ENCODE measurements at places on chromosomes 6 and 20.
A peak's percentile ranks its signal among the peaks of the same experiment; 100 is the strongest.

DNA sequence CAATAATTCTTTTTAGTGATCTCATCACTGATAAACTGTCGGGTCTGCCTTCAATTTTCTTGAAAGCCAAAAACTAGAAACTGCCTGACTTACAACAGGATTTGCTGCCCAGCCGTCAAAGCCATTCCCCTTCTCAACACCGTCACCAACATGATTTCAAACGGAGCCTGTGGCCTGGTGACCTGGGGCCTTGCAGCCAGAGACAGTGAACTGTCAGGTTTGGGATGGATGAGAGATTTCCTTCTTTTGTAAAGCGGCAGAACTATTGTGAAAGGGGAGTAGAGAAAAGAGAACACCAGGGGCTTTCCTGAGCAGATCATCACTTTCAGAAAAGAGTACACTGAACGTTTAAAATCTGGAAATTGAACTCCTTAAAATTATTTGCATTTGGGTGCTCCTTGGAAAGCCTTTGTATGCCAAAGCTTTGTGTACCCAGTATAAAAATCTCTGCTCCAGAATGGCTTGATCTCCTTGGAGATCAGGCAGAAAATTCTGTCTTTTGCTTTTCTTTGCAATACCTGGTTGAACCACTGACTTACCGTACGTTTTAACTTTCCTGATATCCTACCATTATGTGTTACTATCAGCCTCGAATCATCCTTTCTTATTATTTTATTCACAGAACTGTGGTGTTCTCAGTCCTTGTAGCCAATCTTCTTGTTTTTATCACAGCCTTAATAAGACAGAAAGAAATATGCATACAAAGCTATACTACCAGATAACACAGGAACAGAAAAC lies 125.2 kb downstream of the PACRG start:
- no peak overlapping the region for H3K27ac ChIP-seq
- no peaks in the 10 kb centered on the region for H3K27me3 ChIP-seq
- H3K4me3 ChIP-seq = no peak overlapping the region
- DNase-seq = no peak
- no peaks in the 10 kb centered on the region for H3K36me3 ChIP-seq

GRCh38 chr20:51034988-51035656 lies 12.2 kb upstream of the KCNG1 start:
- peaks cover 4% of the 10 kb centered on the region for H3K4me1 ChIP-seq
- no peak for DNase-seq
- H3K36me3 ChIP-seq = no peaks in the 10 kb centered on the region
- H3K27ac ChIP-seq = no peak overlapping the region

DNA sequence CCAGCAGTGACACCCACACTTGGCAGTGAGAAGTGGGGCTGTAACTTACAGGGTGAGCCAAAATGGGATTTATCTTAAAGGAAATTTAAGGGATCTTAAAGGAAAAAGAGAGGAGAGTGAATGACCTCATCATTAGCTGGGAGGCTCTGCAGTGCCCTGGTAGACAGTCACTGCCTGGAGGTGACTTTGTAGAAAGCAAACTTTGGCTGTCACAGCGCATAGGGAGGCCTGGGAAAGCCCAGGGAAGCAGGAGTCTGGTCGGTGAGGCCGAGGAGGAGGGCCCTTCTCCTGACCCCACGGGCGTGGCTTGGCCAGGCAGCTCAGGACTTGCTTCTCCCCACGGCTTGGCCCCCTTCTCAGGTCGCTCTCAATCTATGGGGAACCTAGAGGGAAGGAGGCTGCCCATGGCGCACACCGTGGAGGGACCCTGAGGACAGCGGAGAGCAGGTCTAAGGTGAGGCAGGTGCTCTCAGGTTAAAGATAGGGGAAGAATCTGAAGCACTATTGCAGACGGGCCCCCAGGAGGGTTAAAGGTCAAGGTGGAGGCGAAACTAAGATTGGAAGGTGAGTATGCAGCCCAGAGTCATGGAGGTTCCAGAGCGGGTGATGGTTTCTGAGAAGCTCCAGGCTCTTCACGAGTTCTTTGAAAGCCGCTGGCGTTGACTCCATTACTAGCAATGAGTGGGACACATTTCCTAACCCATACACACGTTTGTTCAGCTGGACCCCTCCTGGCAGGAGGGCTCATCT lies 15.6 kb upstream of the RIPK1 start:
- no peak for DNase-seq
- H3K4me3 ChIP-seq = no peak overlapping the region
- H3K4me1 ChIP-seq = peaks cover 9% of the 10 kb centered on the region
- peaks cover 3% of the 10 kb centered on the region for H3K27me3 ChIP-seq
- no peaks in the 10 kb centered on the region for H3K36me3 ChIP-seq
- no peak overlapping the region for H3K27ac ChIP-seq

- H3K27ac ChIP-seq = no peak overlapping the region
- H3K4me3 ChIP-seq = no peak overlapping the region
- no peaks in the 10 kb centered on the region for H3K27me3 ChIP-seq
These were observed 49.2 kb downstream of the SMPDL3A start for GRCh38 chr6:122838060-122838780.

- DNase-seq = no peak
- H3K36me3 ChIP-seq = no peaks in the 10 kb centered on the region
- no peak overlapping the region for H3K27ac ChIP-seq
- no peak overlapping the region for H3K4me3 ChIP-seq
- H3K4me1 ChIP-seq = no peaks in the 10 kb centered on the region
These were observed 84.7 kb upstream of the PHACTR3 start for GRCh38 chr20:59519707-59520014.

DNA sequence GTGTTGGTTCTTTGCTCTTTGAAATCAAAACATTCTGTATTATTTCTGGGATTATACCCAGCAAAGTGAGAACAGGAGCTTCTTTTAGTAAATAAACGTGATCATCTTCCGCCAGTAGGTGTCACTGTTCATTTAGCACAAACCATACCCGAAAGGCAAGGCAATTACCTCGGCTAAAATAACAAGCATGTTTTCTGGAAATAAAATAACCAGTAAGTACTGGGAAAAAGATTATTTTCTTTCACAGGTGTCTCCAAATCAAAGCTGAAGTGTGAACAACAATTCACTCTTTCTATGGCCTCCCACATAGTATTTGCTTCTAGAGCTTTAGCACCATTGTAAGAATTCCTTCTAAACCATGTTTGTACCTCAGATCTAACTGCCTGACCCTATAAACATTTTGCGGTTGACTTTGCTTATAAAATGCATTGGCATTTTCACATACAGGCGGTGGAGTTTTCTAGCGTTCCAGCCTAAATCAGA lies 144.6 kb upstream of the AGPAT4 start:
- no peak overlapping the region for H3K4me3 ChIP-seq
- H3K27me3 ChIP-seq = no peaks in the 10 kb centered on the region
- no peaks in the 10 kb centered on the region for H3K4me1 ChIP-seq
- H3K36me3 ChIP-seq = no peaks in the 10 kb centered on the region
- H3K27ac ChIP-seq = no peak overlapping the region
- peak; percentile 73 for DNase-seq

GRCh38 chr6:126180585-126180984 lies 159.3 kb upstream of the CENPW start:
- no peak overlapping the region for H3K4me3 ChIP-seq
- H3K27me3 ChIP-seq = no peaks in the 10 kb centered on the region
- peak; percentile 54 for DNase-seq
- H3K36me3 ChIP-seq = no peaks in the 10 kb centered on the region

DNA sequence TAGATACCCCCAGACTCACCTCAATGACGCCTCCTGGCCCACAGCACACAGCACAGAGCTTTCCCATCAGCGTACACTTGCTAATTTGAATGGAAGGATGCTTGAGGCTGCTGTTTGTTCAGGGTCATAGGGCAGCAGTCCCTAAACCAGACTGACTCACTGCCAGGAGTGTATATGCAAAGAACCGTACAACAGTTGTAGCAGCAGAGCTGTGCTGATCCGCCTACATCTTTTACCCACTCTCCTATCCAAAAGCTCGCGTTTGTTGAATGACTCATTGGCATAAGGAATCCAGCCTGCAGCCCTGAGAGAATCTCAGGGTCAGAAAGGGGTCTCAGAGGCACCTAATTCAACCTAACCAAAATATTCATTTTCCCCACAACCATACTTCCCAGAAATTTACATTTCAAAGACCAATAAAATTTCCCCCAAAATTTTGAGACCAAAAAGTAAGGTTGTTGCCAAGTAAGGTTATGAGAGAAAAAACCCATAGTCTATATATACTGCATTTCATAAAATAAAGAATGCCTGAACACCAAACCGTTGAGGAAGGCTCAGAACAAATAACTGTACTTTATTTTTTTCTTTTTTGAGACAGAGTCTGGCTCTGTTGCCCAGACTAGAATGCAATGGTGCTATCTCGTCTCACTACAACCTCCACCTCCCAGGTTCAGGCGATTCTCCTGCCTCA lies 35.3 kb upstream of the CCND3 start:
- H3K27ac ChIP-seq = no peak overlapping the region
- H3K27me3 ChIP-seq = no peaks in the 10 kb centered on the region
- H3K4me3 ChIP-seq = no peak overlapping the region
- no peaks in the 10 kb centered on the region for H3K4me1 ChIP-seq
- no peak for DNase-seq

DNA sequence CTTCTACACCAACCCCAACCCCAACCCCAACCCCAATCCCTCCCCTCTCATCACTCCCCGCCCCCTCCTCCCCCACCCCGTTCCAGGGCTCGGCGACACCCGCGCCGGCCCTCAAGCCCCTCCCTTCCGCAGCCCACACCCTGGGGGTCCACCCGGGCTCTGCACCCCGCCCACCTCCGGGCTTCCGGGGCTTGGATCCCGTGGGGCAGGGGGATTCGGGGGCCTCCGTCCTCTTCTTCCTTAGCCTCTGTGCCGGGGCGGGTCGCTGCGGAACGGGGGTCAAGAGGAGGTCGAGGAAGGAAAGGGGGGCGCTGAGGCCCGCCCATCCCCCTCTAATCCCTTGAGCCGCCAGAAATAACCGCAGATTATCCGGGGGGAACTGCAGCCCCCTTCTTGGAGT lies 690 bp downstream of the TULP1 start:
- H3K27me3 ChIP-seq = peaks cover 35% of the 10 kb centered on the region
- H3K36me3 ChIP-seq = no peaks in the 10 kb centered on the region
- H3K4me1 ChIP-seq = no peaks in the 10 kb centered on the region
- H3K4me3 ChIP-seq = no peak overlapping the region
- DNase-seq = no peak

DNA sequence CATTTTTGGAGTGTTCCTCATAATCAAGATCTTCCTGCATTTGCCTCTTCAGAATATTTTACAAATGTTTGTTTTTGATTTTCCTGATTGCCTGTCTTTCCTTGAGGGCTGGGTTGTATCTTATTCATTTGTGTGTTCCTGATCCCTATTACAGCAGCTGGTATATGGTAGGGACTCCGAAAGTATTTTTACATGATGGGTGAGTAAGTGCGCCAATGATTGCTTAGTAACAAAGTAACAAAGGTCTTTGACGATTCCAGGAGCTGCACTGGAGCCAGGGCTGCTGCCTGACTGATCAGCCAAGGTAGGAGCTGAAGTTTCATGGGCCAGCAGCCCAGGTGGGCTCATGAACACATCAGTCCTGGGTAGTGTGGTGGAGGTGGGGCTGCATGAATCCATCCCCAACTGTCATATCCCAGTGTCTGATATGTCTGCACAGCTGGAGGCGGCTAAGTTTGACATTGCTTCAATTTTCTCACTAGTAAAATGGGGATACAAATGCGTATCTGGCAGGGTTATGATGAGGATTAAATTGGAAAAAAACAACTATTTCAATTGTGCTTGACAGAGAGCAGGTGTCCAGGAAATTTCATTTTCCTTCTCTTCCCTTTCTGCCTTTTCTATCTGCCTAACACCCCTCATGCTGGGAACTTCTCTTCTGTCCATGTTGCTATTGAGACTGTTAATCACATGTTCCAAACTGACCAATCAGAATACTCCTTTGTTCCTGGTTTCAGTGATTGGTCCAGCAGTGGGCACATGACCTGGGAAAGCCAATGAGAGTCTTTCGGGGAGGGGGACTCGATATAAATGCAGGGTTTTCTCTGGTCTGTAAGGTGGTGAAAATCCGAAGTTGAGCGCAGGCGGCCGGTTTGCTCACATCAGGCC lies 90.7 kb downstream of the CDH26 start:
- H3K4me3 ChIP-seq = no peak overlapping the region
- no peak overlapping the region for H3K27ac ChIP-seq
- H3K36me3 ChIP-seq = no peaks in the 10 kb centered on the region
- H3K27me3 ChIP-seq = no peaks in the 10 kb centered on the region
- no peak for DNase-seq
- H3K4me1 ChIP-seq = no peaks in the 10 kb centered on the region

- H3K27me3 ChIP-seq = no peaks in the 10 kb centered on the region
- H3K4me1 ChIP-seq = no peaks in the 10 kb centered on the region
- no peak overlapping the region for H3K4me3 ChIP-seq
- H3K36me3 ChIP-seq = no peaks in the 10 kb centered on the region
- no peak for DNase-seq
- no peak overlapping the region for H3K27ac ChIP-seq
These were observed 184.5 kb downstream of the KIF16B start for GRCh38 chr20:16388731-16389130.

DNA sequence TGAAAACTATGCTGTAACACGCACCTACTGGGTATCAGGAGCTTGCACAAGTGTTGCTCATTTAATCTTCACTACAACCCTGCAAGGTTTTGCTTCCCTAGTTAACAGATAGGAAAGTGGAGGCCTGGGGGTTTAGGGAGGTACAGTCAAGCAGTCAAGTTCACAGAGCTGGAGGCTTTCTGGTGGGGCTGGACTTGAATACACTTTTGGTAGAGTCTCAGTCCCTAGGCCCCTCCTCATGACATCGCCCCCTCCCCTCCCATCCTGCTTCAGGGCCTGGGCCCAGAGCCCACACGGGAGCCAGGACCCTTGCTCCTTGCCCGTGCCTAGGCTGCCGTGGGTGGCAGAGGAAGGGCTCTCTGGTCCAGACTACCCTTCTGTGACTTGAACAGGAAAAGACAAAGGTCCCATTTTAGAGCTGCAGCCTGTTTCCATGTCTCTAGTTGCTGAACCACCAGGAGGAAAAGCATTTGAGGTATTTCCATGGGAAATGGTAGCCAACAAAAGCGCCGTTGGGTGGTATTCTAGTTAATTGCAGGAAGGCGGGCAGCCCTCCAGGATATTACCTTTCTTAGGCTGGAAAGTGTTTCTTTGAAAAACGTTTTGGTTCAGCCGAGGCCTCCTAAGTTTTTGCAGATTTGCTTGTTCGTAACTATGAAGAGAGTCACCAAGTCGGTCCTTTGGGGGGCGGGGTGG lies 84.9 kb downstream of the CDC5L start:
- no peak overlapping the region for H3K4me3 ChIP-seq
- DNase-seq = no peak
- H3K36me3 ChIP-seq = no peaks in the 10 kb centered on the region
- no peak overlapping the region for H3K27ac ChIP-seq
- no peaks in the 10 kb centered on the region for H3K4me1 ChIP-seq

DNA sequence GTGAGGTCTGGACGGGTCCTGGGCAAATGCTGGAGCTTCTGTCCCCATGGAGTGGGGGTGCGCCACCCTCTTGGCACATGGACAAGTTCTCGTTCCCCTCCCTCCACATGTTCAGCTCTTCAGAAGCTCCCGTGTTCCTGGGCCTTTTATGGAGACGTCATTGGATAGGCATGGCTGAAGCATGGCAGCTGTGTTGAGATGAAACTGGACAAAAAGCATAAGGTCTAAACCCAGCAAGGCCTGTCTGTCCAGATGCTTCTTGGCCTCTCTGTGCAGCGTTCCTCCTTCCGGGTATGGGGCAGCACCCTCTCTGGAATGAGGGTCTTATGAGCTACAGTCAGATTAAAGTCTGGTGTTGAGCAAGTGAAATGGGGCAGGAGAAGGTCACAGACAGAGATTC lies 26.8 kb downstream of the TBC1D20 start:
- H3K36me3 ChIP-seq = no peaks in the 10 kb centered on the region
- no peak overlapping the region for H3K27ac ChIP-seq
- no peaks in the 10 kb centered on the region for H3K27me3 ChIP-seq

GRCh38 chr6:2744209-2744771 lies 6.4 kb downstream of the MYLK4 start:
- no peak overlapping the region for H3K4me3 ChIP-seq
- H3K36me3 ChIP-seq = no peaks in the 10 kb centered on the region
- no peaks in the 10 kb centered on the region for H3K27me3 ChIP-seq
- no peaks in the 10 kb centered on the region for H3K4me1 ChIP-seq
- H3K27ac ChIP-seq = no peak overlapping the region
